ENCODE measurements at places on chromosomes 7 and 10. TPM values are rescaled to one million over a fixed set of nuclear protein-coding genes. Genes with fewer than 3 reads are reported as not detected.
A peak's percentile ranks its signal among the peaks of the same experiment; 100 is the strongest.

- DNase-seq = no peak
- H3K27ac ChIP-seq = no peak overlapping the region
- H3K4me1 ChIP-seq = no peaks in the 10 kb centered on the region
- H3K4me3 ChIP-seq = no peak overlapping the region
Observed at GRCh38 chr7:20574784-20575720, 40.4 kb upstream of the ABCB5 start.

GRCh38 chr7:95472581-95473161 lies 13.1 kb upstream of the ASB4 start:
- no peaks in the 10 kb centered on the region for H3K36me3 ChIP-seq
- H3K4me1 ChIP-seq = no peaks in the 10 kb centered on the region
- no peak for DNase-seq
- H3K27ac ChIP-seq = no peak overlapping the region

DNA sequence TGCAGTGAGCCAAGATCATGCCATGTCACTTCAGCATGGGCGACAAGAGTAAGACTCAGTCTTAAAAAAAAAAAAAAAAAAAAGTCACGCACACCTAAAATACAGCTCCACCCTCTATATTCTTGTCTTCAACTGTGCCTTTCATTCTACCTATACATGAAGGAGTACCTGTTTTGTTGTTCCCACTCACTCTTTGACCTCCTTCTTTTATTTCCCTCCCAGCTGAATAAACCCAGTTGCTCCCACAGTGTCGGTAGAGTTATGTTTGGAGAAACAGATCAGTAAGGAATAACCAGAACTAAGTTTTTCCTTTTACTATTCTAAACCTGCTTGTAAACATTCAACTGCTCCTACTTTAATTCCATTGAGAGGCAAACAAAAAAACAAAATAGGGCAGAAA lies 50.3 kb downstream of the IDE start:
- H3K27me3 ChIP-seq = no peaks in the 10 kb centered on the region
- no peak for DNase-seq
- no peaks in the 10 kb centered on the region for H3K4me1 ChIP-seq

- H3K36me3 ChIP-seq = no peaks in the 10 kb centered on the region
- H3K4me3 ChIP-seq = no peak overlapping the region
- H3K27ac ChIP-seq = no peak overlapping the region
- H3K27me3 ChIP-seq = 0 out of 2 replicates have a peak, but pooled peaks cover 8% of the 10 kb centered on the region
- peaks cover 7% of the 10 kb centered on the region for H3K4me1 ChIP-seq
Observed at GRCh38 chr7:19403691-19404090, 258.5 kb upstream of the FERD3L start.

- H3K4me1 ChIP-seq = no peaks in the 10 kb centered on the region
- H3K27me3 ChIP-seq = no peaks in the 10 kb centered on the region
- no peak overlapping the region for H3K4me3 ChIP-seq
- DNase-seq = no peak
Observed at GRCh38 chr10:35075228-35075627, 14.9 kb downstream of the CUL2 start.

DNA sequence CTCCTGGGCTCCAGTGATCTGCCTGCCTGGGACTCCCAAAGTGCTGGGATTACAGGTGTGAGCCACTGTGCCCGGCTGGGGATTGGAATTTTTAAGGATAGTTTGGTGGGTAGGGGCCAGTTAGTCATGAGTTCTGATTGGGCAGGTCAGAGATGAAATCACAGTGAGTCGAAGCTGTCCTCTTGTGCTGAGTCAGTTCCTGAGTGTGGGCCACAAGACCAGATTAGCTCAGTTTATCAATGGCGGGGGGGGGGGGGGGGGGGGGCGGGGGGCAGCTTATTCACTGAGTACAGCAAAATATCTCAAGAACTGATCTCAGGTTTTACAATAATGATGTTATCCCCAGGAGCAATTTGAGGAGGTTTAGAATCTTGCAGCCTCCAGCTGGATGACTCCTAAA lies 11.6 kb upstream of the ERCC6 start:
- peak overlapping the region; percentile 89 for H3K27ac ChIP-seq
- peak overlapping the region; percentile 5 for H3K4me3 ChIP-seq
- H3K27me3 ChIP-seq = no peaks in the 10 kb centered on the region
- 0 out of 2 replicates have a peak, but pooled peaks cover 5% of the 10 kb centered on the region for H3K36me3 ChIP-seq

GRCh38 chr10:69684020-69684980 lies 54.3 kb downstream of the FAM241B start:
- H3K27me3 ChIP-seq = peaks cover 95% of the 10 kb centered on the region
- H3K4me1 ChIP-seq = no peaks in the 10 kb centered on the region
- no peak overlapping the region for H3K27ac ChIP-seq
- DNase-seq = no peak
- H3K36me3 ChIP-seq = no peaks in the 10 kb centered on the region

DNA sequence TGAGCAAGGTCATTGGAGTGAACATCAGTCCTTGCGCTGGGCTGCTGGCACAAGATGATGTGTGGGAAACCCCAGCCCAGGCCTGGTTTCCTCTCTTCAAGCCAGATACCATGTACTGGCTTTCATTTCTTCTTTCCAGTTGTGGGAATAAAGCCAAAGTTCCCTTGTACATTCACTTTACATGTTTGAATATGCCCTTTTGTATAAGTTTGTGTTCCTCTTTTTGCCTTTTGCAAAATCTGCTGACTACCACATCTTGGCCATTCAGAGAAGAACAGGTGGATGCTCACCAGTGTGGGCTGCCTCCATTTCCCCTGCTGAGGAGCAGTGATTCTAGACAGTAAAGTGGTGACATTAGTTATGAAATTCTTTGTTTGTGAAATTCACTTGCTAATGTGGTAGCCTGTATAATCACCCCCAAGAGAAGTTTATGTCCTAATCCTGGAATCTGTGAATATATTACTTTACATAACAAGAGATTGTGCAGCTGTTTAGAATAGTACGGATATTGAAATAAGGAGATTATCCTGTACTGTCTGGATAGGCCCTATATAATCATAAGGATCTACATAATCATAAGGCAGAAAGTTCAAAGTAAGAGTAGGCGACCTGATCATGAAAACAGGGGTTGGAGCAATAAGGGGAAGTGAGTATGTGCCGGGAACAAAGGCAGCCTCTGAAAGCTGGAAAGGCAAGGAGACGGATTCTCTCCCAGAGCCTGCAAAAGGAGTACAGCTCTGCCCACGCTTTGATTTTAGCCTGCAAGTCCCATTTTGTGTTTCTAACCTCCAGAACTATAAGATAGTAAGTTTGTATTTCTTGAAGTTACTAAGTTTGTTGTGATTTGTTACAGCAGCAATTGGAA lies 18.8 kb upstream of the AOAH start:
- H3K36me3 ChIP-seq = no peaks in the 10 kb centered on the region
- H3K4me1 ChIP-seq = no peaks in the 10 kb centered on the region
- peaks cover 83% of the 10 kb centered on the region for H3K27me3 ChIP-seq
- DNase-seq = no peak

Gene CH25H
- total RNA-seq = not detected

Gene MMD2
- total RNA-seq = not detected

Gene HOXA7
- not detected for total RNA-seq

Measured in PC-9 (cell line).